ENCODE measurements at places on chromosomes 11 and 22.

DNA sequence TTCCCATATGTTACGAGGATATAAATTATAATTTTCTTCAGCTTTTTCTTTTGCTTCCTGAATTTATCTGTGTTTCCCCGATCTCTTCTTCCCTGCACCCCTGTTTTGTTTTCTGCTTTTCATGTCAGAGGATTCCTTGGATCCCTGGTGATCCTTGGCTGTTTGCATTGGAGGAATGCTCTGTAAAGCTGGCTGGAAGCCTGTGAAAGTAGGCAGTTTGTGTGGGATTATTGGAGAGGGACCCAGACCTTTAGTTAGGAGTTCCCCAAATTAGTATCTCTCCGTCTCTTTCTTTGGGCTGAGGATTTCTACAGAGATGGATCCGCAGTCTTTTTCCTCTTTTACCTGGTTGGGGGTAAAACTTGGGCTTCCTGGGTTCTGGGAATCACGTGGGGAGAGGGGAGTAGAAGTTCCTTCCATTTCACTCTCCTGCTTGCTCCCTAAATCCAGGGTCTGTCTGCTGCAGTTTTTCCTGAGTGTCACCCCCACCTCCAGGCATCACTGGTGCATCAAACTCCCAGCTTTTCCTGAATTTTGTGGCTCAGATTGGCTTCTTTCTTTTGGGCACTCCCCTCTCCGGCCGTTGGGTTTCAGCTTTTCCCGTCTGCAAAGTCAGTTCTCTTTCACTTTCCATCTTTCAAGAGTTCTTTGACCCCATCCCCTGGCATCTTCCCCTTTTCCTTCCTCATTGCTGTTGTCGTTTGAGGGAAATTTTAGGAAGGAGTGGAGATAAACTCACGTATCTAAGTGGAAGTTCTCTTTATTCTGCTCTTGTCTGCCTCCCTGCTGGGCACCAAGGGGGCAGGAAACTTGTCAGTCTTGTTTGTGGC, 79.1 kb upstream of the ALX4 start:
- no peak for DNase-seq

- DNase-seq: no peak
Measured at GRCh38 chr22:35986088-35986487, 42.5 kb downstream of the RBFOX2 start.

DNA sequence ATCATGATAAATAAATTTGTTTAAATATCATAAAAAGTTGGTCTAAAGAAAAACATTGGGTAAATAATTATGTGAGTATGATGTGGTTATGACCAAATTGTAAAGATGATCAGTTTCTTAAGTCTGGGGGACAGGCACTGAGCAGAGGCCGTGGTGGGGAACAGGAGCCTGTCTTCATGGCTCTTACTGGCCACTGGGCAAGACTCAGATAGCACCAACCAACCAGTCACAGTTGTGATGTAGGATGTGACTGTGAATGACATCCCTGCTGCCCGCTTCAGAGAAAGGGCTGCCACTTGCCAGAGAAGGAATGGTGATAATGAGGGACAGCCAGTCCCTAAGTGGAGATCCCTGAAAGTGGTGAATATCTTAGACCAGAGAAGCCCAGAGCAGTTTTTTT, 7.0 kb downstream of the PTPRJ start:
- no peak for DNase-seq

- DNase-seq: no peak
Measured at GRCh38 chr22:45995405-45996101, 18.6 kb upstream of the WNT7B start.

- no peak for DNase-seq
Measured at GRCh38 chr22:16974298-16975084, 33.5 kb downstream of the GAB4 start.

DNA sequence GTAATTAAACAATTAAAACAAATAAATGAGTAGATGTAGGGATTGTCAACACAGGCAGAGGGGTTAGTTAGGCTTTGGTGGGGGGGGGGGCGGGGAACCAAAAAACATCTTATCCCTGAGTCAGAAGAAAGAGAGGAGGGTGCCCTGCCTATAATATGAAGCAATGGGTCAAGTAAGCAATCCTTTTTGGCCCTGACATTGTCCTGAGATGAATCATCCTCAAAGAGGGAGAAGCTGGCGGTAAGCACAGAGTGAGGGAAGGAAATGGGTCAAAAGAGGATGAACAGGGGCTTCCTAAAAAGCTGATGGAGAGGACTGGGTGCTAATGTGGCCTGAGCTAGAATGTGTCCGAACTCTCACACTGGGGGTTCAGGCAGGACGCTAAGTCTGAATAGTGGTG, 4.7 kb downstream of the OLFML1 start:
- no peak for DNase-seq

GRCh38 chr11:66178871-66179270, 89.6 kb upstream of the RAB1B start:
- DNase-seq: no peak

GRCh38 chr11:123174196-123175183, 20.6 kb downstream of the CLMP start:
- peak; percentile 71 for DNase-seq

- DNase-seq: no peak
Measured at GRCh38 chr11:64207256-64208085, 950 bp downstream of the FERMT3 start.

GRCh38 chr11:11981364-11981763, 27.1 kb downstream of the DKK3 start:
- DNase-seq: no peak

DNA sequence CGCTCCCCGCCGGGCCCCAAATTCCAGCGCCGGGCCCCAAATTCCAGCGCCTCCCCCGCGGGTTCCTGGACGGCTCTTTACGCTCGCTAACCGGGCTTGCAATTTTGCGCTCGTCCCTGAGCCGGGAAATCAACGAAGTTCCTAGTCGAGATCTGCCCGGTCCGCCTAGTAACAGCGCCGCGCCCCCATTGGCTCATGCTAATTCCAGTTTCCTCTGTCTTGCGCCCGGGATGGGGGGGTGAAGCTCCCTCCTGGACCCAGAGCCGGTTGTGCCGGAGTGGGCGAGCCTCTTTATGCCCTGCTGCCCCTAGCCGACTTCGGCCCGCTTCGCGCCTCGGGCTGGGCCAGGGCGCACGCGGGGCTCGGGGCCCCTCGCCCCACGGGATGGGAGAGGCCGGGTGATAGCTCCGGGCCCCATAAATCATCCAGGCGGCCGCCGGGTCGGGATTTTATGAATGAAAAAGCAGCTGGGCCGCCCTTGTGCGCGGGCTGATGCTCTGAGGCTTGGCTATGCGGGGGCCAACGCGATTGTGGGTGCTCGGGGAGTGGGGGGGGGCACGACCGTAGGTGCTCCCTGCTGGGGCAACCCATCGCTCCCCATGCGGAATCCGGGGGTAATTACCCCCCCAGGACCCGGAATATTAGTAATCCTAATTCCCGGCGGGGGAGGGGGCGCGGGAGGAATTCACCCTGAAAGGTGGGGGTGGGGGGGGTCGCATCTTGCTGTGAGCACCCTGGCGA, 1.8 kb upstream of the CCND1 start:
- peak; percentile 88 for DNase-seq

DNA sequence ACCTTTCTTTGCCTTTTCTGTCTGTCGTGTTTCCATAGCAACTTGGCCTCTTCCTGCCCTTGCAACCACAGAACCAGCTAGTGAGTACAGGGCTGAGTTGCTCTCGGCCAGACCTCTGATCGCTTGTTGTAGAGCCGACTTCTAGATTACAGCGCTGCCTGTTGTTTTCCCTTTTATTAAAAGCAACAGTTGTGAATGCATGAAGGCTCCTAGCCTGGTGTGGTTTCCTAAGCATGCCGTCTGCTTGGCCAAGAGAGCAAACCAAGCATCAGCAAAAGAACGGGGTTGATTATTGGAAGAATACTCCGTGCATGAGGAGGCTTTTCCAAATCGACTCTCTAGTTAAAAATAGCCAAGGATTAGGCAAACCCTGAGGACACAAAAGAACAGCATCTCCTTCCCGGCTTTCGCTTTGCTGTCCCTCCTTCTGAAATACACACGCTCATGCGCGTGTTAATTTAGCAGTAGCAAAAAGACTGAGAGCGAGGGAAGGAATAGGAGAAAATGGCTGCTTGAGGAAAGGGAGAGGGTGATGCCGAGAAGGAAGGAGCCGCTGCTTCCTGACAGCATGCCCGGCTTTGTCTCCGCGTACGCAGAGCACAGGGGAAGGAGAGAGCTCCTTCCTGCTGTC, 71.5 kb upstream of the TTC12 start:
- DNase-seq: no peak

DNA sequence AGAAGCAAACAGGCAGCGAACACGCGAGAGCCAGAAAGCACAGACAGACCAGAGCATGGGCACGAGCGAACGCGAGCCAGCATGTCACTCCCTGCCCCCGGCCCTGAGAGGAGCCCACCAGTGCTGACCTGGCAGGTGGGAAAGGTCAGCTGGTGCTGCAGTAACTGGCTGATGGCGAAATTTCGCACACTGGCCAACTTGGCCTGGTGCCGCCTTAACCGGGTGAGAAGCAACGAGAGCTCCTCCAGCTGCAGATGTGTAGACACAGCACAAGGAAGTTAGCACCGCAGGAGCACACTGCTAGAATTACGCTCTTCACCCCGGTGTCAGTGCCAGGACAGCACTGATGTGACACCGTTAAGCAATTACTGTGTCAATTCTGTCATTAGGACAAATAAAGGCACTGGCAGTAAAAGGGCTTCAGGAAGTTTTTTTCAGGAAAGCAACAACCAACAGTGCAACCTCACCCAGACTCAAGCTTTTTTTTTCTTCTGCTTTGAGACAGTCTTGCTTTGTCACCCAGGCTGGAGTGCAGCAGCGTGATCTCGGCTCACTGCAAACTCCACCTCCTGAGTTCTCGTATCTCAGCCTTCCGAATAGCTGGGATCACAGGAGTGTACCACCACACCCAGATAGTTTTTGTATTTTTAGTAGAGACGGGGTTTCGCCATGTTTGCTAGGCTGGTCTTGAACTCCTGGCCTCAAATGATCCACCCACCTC, 76.8 kb downstream of the C11orf58 start:
- no peak for DNase-seq

DNA sequence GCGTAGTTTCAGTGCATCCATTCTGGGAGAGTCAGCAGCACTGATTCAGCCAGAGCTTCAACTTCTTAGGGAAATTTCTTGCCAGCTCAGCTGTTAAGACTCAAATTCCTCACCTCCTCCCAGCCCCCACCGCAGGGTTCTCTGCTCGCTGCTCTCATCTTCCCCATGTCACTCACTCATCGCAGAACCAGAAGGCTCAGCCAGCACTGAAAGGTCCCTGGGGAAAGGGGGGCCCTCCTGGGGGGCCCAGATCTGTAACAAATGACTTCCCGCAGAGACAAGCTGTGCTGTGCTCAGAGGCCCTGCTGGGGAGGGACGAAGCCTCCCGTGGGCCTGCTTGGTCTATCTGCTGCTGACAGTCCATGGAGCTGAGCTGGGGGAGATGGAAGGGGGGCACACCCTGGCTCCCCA, 220.6 kb downstream of the NTM start:
- DNase-seq: no peak
